NCI-H1092 (cell line): ENCODE measurements at places on chromosomes 4 and X.

- no peak for DNase-seq
These were observed 373.5 kb upstream of the ARX start for GRCh38 chrX:25389266-25389665.

GRCh38 chr4:1154523-1155182 lies 17.7 kb downstream of the SPON2 start:
- no peak for DNase-seq

GRCh38 chrX:72125331-72126047 lies 6.2 kb downstream of the RTL5 start:
- DNase-seq = no peak

- no peak for DNase-seq
These were observed 29.0 kb downstream of the UTP14A start for GRCh38 chrX:129934952-129935351.

DNA sequence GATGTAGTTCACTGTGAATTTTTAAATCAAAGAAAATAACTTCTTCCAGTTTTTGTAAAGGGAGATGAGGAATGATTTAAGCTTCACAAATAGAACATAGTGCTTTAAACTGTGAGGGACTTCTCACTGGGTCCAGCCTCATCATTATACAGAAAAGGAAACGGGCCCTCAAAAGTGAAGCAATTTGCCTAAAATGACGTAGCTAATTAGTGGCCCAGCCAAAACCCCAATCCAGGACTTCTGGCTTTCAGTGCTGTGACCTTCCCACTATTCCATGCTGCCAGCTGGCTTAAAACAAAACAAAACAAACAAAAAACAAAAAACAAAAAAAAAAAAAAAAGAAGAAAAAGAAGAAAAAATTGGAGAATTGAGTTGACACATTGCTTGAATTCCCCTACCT lies 45.0 kb upstream of the STOX2 start:
- no peak for DNase-seq

DNA sequence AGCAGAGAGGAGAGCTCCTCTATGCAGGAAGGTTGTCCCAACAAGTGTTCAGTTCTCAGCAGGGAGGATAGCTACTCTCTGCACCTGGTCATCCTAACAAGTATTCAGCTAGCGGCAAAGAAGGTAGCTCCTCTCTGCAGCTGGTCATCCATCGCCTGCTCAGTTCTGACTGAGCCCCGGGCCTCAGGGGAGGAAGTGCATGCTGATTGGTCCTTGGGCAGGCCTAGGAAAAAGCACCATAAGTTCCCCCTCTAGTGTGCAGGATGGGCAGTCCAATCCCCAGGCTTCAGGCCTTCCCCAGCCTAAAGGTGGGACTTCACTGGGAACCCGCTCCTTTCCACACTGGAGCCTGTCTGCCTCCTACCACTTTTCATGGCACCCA lies 4.4 kb upstream of the FBXW7 start:
- DNase-seq = no peak

- DNase-seq = no peak
These were observed 33.5 kb downstream of the ARSJ start for GRCh38 chr4:113945906-113946305.
